ENCODE measurements at places on chromosomes 12 and 14.

DNA sequence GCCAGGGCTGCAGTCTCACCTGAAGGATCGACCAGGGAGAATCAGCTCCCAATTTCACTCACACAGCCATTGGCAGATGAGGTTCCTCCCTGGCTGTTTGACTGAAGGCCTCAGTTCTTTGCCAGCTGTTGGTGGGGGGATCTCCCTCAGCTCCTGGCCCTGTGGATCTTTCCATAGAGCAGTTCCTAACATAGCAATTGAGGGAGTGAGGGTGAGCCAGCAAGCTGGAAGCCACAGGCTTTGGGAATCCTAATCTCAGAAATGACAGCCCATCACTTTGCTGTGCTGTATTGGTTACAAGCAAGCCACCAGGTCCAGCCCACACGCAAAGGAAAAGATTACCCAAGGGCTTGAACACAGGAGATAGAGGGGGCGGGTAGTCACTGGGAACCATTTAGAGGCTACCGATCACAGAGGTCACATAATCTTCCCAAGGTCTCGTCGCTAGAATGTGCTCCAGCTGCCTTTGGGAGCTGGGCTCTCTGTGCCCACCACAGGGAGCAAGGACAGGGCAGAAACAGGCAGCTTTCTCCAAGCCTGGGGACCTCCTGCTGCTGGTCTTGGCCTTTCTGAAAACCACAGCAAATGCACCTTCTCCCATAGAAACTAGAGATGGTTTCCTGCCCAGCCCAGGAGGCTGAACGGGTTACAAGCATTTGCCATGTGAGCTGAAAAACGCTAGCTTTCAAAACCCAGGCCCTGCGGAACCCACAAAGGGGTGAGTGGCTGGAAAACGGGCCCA is 4.6 kb upstream of the OTUB2 start:
- no peak for DNase-seq

DNA sequence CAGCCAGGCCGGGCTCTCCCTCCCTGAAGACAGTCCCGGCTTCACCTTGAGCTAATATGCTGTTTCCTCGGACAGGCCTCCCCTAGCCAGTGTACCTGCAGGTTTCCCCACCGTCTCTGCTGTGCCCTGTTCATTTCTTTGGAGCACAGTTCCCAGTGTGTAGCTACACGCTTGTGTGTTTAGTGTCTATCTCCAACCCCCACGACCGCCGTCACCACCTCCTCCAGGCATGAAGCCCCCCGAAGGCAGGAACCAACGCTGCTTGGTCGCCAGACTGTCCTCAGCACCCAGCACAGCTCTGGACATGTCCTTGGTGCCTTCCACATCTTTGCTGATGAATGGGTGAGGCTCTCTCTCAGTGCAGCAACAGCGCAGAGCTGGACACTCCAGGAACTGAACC is 26.2 kb upstream of the PLEKHG6 start:
- no peak for DNase-seq

- no peak for DNase-seq
Observed at GRCh38 chr12:16610743-16611142, 4.8 kb upstream of the LMO3 start.

DNA sequence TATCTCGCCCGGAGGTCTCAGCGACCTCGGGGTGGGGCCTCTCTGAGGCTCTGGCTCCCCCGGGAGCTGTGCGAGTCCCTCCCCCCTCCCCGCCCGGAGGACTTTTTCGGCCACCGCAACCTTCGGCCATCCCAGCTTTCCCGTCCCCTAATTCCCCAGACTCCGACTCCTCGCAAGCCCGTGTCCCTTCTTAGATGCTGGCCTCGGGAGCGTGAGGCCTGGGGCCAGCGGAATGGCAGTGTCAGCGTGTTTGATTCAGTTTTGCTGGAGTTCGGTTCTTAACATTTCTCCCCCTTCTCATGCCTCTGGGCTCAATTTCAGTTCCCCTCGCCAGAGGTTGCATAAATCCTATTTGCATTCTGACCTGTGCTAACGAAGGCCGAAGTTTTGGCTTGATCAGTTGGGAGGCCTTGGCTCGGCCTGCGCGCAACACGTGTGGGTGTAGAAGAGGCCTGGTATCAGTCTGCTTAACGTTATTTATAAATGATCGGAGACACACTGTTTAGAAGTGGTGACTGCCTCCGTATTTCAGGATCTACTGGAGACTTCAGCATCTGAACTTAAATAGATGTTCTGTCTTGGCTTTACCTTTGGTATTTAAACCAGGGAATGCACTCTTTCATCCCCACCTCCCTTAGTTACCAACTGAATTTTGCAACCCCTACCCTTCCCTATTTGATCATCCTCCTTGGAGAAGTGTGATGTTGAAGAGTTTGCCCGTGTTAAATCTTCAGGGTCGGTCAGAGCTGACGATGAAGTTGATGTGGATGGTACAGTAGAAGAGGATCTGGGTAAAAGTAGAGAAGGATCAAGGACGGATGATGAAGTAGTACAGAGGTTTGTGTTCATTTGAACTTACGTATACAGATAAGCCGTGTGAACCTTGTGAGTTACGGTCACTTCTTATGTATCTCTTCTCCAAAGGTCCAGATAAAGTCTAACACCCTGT is 851 bp downstream of the HSP90B1 start:
- DNase-seq: no peak

GRCh38 chr12:126051611-126052107 is 986.4 kb downstream of the AACS start:
- peak; percentile 79 for DNase-seq

Measured in epithelial cell of prostate (primary cell).